ENCODE measurements at places on chromosomes 1 and 21.

DNA sequence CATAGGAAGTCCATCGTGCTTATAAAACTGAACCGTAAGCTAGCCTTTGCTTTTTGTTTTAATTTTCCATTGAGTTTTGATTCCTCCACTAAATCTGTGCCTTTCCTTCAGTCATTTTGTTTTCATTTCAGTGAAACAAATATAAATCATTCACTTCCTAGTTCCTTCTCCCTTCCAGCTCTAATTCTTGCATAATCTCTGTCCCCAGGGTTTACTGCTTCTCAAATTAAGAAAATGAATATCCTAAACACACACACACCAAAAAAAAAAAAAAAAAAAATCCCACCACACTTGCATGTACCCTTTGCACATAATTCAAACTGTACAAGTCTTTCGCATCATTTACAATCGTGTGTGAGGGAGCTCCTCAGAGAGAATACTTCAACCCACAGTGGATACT is 6.8 kb downstream of the KCNH1 start:
- DNase-seq, result no peak

- DNase-seq, result no peak
Measured at GRCh38 chr1:92933459-92933858, 27.8 kb downstream of the DIPK1A start.

- DNase-seq, result peak; percentile 93
Measured at GRCh38 chr1:27662707-27663393, 9.1 kb downstream of the IFI6 start.

DNA sequence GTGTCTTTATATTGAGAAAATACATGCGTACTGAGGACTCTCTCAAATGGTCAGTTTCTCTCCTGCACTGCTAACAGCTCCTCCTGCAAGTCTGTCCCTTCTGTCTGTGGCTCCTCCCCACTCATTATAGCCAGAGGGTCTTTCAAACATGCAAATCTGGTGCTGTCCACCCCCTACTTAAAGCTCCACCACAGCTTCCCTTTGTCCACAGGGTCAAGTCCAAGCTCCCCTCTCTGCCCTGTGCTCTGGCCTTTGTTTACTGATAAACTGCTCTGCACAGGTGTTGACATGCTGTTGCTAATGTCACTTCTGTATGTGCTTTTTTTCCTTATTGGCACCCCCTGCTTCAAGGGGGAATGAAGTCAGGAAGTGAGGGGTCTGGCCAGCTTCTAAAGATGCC is 47.7 kb upstream of the GPR37L1 start:
- DNase-seq, result no peak

DNA sequence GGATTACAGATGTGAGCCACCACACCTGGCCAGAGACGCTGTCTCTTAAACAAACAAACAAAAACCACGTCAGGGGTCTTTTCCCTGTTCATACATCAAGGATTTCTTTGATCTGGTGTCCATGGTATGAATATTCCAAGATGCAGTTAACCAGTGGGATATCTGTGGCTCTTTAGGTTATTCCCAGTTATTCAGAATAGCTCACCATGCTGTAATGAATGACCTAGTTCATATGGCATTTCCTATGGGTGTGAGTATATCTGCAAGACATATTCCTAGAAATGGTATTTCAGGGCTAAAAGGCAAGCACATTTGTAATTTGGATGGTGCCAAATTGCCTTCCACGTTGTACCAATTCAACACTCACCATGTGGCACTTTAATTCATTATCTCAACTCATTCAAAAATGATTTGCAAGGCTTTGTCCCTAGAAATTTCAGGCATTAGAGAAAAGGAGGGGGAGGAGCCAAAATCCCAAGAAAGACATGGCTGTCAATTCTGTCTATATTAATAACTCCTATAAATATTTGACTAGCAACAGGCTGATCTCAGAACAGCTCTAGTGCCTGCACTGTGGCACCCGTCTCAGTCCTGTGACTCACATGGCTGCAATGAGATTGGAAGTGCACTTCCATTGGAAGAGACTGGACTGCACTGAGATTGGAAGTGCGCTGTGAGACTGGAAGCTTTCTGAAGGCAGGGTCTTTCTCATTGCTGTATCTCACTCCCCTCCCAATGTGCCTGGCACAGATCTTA is 6.0 kb upstream of the STMN1 start:
- no peak for DNase-seq

DNA sequence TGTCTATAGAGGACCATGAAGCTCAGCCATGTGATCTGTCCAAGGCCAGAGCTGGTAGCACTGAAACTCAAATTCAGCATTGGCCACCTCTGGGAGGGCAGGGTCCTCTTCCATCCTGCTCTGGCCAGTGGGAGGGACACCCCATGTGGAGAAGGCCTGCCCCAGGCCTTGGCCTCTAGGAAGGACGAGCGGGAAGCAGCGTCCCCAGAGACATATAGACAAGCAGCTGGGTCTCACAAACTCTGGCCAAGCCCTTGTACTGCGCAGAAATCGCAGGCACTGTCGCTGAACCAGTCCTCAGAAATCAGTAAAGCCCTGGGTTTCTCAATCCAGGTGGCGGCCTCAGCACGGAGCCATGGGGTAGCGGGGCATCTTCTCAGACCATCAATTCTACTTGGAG is 180.7 kb downstream of the HIVEP3 start:
- DNase-seq, result no peak

- no peak for DNase-seq
Measured at GRCh38 chr1:202176949-202177927, 16.4 kb upstream of the LGR6 start.

DNA sequence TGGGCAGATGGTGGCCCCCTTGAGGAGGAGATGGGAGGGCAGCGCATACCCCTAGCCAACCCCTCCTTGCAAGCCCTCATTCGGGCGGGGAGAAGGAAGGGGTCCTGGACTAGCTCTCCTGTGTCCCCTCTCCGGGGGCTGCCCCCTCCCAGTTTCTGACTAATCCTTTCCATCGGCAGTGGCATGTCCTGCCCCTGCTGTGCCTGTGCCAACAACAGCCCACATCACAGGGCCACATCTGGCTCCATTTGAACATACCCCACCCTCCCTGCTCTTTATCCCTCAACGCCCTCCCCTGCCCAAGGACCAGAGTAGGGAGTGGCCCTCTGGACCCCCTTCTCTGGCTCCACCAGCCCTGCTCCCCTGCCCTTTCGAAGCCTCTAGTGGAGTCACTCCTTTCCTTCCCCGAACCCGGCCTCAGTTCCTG is 11.0 kb upstream of the LMNA start:
- DNase-seq, result peak; percentile 58

DNA sequence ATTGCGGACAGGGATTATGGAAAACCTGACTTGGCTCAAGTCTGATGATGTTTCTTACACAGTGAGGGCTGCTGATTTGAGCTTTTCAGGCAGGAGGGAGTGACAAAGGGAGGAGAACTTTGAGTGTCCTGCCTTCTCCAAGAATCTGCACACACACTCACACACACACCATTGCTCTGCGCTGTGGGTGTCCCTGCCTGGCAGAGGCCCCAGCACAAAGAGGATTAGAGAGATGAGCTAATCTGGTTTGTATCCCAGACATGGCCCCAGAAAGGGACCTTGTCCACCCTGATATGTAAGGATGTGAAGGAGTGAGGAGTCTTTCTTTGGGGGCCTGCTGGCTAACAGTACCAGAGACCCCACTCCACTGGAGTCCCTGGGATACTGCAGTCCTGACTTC is 5.9 kb upstream of the WNT2B start:
- DNase-seq, result no peak

DNA sequence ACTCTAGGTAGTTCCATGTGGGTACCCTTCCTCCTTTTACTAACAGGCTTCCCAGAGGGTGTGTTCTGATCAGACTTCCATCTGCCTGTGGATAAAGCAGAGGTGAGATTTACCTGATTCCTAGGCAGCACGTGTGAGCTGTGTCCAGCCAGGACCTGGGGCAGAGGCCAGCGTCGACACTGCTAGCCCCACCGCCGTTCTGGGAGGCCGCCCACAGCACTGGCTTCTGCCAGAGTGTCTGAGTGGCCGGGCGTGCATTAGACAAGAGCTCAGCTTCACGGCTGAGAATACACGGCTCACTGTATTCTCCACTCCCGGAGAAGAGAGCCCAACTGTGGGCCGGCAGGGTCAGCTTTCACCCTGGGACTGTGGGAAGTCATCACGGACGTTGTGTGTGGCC is 82.5 kb downstream of the PRDM16 start:
- no peak for DNase-seq

- no peak for DNase-seq
Measured at GRCh38 chr1:116231752-116232151, 120.6 kb downstream of the MAB21L3 start.

DNA sequence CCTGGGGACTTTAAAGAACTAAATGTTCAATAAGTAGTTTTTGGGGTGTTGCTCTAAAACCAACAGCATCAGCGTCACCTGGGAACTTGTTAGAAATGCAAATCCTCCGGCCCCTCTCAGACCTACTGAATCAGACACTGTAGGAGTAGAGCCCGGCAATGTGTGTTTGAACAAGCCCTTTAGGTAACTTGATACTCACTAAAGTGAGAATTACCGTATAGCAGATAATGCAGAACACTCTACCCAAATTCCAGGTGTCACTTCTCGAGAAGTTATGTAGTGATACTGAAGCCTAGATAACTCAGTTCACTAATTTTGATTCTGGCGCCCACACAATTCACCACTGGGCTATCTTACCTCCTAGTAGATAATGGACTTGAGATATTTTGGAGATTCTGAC is 3.7 kb upstream of the DPT start:
- no peak for DNase-seq

DNA sequence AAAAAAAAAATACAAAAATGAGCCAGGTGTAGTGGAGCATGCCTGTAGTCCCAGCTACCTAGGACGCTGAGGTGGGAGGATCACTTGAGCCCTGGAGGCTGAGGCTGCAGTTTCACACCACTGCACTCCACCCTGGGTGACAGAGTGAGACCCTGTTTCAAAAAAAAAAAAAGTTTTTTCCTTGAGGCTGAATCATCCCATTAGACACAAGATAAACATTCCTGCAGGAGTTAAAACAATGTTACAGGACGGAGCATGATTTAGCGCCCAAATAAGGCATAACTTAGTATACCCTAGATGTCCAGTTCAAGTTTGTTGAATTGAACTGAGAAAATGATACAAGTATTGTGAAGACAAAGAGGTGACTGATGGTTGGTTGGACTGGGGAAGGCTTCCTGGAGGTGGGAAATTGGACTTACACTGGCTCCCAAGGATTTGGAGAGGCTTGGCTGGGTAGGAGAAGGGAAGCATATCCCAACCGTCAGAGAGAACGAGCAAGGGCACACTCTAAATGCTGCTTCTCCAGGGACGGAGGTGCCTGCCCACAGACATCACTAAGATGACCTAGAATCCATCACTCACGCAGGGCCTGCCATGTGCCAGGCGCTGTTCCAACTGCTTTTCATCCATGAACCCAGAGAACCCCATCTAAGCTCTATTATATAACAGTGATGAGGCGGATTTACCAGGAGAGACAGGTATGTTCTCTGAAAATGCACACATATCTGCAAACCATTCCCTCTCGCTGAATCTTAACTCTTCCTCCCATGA is 610.6 kb downstream of the KIF26B start:
- no peak for DNase-seq

DNA sequence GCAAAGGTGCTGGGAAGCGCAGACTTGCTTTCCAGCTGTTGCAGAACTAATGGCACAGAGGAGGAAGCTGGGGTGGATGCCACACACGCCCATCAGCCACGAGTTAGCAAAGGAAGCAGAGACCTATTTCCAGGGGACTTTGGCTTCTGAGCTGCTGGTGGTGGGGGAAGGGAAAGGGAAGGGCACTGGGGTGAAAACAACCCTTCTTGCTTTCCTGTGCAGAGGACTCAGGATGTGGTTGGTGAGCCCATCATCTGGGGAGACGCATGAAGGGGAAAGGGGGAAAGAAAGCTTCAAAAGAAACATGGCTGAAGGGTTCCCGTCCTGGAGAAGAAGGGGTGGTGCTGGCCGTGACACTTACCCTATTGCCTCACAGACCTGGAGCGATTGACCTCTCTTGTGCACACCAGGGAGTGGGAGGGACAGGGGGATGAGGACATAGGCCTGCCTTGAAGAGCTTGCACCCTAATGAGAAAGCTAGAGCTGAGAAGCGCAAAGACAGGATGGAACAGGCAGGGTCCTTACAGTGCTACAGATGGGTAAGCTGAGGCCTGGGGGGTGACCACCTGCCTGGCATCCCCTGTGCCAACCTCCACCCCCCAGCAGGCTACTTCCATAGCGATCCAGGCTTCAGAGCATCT is 140.8 kb upstream of the RAB4A start:
- peak; percentile 25 for DNase-seq

GRCh38 chr1:184621260-184621659 is 133.4 kb downstream of the EDEM3 start:
- DNase-seq, result no peak

DNA sequence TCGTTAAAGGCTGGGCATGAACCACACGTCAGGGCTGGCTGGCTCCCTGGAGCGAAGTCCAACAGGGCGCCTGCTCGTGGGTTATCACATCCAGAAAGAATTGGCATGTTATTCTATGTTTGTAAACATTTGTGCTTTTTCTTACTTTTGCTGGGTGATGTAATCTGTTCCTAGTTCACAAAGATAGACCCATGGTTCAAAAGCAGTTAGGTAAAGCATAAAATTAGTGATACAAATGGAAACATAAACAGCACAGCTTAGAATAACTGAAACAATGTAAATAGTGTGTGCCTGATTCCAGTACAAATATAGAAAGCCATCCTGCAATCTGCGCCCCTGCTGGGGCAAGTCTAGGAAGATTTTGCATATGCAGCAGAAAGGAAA is 184.0 kb upstream of the C1orf174 start:
- no peak for DNase-seq

DNA sequence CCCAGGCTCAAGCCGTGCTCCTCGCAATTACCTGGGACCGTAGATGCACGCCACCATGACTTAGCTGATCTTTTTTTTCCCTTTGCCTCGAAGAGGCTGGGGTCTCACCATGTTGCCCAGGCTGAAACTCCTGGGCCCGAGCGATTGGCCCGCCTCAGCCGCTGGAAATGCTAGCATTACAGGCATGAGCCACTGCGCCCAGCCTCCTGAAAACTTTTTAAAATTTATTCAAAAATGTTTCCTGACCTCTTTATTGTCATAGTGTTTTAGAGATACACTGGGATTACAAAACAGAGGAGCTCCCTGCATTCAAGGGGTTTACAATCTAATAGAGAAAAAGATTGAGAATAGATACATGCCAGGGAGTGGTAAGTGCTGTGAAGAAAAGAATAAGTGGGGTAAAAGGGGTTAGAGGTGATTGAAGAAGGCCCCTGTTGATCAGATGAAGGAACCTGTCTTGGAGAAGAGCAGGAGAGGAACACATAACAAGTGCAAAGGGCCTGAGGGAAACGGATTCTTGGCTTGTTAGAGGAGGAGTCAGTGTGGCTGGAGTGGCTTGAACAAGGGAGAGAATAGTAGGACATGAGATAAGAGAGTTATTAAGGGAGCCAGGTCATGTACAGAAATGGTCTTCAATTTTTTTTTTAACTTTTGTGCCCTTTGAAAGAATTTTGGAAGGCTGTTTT is 1.7 kb upstream of the TRIM33 start:
- DNase-seq, result no peak

DNA sequence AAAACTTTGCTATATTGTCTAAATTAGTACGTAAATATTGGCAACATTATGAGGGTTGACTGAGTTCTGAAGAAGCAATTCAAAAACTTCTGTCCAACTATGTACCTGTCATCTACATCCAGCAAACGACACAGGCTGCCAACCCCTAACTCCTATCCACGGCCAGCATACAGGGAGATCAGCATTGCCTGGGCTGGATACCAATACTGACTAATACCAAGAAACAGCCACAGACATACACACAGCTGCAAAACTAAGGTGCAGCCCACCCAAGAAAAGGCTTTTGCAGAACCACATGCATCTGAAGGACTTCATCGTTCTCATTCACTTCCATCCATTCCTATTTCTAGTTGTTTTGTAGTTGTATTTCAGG is 2.0 kb downstream of the KIAA0319L start:
- DNase-seq, result no peak

Data from CD8-positive, alpha-beta T cell (primary cell).